Smooth muscle cell of the pulmonary artery (primary cell): ENCODE measurements at places on chromosomes 6 and 20. TPM values are rescaled to one million over a fixed set of nuclear protein-coding genes. Genes with fewer than 3 reads are reported as not detected.

Gene PKIB
- total RNA-seq = 6.5 and 35.7 TPM in 2 replicates

Gene OLIG3
- not detected in 2 replicates for total RNA-seq

Gene EYS
- total RNA-seq = under 0.01 and 0.13 TPM in 2 replicates

Gene OR2B6
- total RNA-seq = 0.07 TPM in 1 of 2 replicates, not detected in the other

Gene TFAP2A
- total RNA-seq = 1.3 and 5.0 TPM in 2 replicates

Gene STX11
- 0.85 and 1.6 TPM in 2 replicates for total RNA-seq

Gene TMEM14A
- 19.4 and 36.5 TPM in 2 replicates for total RNA-seq

Gene CALHM6
- total RNA-seq = 1.5 and 1.9 TPM in 2 replicates

Gene ARMH2
- total RNA-seq = not detected in 2 replicates

Gene PGC
- not detected in 2 replicates for total RNA-seq

Gene POU5F1
- 0.66 and 1.3 TPM in 2 replicates for total RNA-seq

Gene SESN1
- total RNA-seq = 27.7 and 30.7 TPM in 2 replicates

Gene TFAP2C
- total RNA-seq = not detected in 2 replicates

Gene TXLNB
- 0.03 and 0.13 TPM in 2 replicates for total RNA-seq

Gene OR2J2
- not detected in 2 replicates for total RNA-seq

Gene DEFB132
- total RNA-seq = not detected in 2 replicates

Gene TAF4
- 5.7 and 7.0 TPM in 2 replicates for total RNA-seq

Gene TRIM15
- not detected in 2 replicates for total RNA-seq

Gene FOXA2
- total RNA-seq = 0.03 TPM in 1 of 2 replicates, not detected in the other

Gene NOX3
- total RNA-seq = not detected in 2 replicates

Gene NHSL1
- total RNA-seq = 3.9 and 5.6 TPM in 2 replicates

Gene FAM83D
- 4.5 and 7.8 TPM in 2 replicates for total RNA-seq

Gene PRDM13
- 0.07 TPM in 1 of 2 replicates, not detected in the other for total RNA-seq

Gene HBS1L
- 113 and 121 TPM in 2 replicates for total RNA-seq

Gene ETV7
- 0.59 and 0.79 TPM in 2 replicates for total RNA-seq

Gene KIF25
- 0.72 TPM in 1 of 2 replicates, not detected in the other for total RNA-seq

Gene TNF
- total RNA-seq = not detected in 2 replicates

Gene EYA4
- 0.65 TPM in 1 of 2 replicates, not detected in the other for total RNA-seq

Gene FAXC
- total RNA-seq = 0.26 and 0.59 TPM in 2 replicates

Gene DOK5
- 31.3 and 55.3 TPM in 2 replicates for total RNA-seq

Gene LAMP5
- total RNA-seq = 0.69 and 3.6 TPM in 2 replicates

Gene RUNX2
- total RNA-seq = 2.5 and 3.1 TPM in 2 replicates

Gene MOG
- total RNA-seq = not detected in 2 replicates

Gene SPEF1
- total RNA-seq = 0.13 and 0.20 TPM in 2 replicates

Gene SIRPA
- total RNA-seq = 7.9 and 13.6 TPM in 2 replicates

Gene TGM6
- total RNA-seq = not detected in 2 replicates

Gene C6orf163
- total RNA-seq = 1.2 and 1.7 TPM in 2 replicates

Gene HLA-A
- total RNA-seq = 456 and 579 TPM in 2 replicates

Gene ERVFRD-1
- not detected in 2 replicates for total RNA-seq

Gene NHLRC1
- total RNA-seq = 2.6 and 2.9 TPM in 2 replicates
